Metanephros (tissue), 2 donors: ENCODE measurements at places on chromosomes 2 and 18. TPM values are rescaled to one million over a fixed set of nuclear protein-coding genes. Genes with fewer than 3 reads are reported as not detected.

The ALPG gene
- not detected for total RNA-seq

The SLC25A12 gene
- 29.6 TPM for total RNA-seq

The UGT1A10 gene
- total RNA-seq = not detected

The ZNF516 gene
- 56.8 TPM for total RNA-seq

The SOWAHC gene
- 18.5 TPM for total RNA-seq

The REG1A gene
- total RNA-seq = not detected

The PSMA8 gene
- not detected for total RNA-seq

The KCNE4 gene
- 11.2 TPM for total RNA-seq

The REG3A gene
- not detected for total RNA-seq

The BMPR2 gene
- 45.6 TPM for total RNA-seq

The ZBTB7C gene
- 9.7 TPM for total RNA-seq

The C2orf72 gene
- total RNA-seq = 3.0 TPM

The MEP1B gene
- not detected for total RNA-seq

The ADGRF3 gene
- total RNA-seq = 0.64 TPM

The TSPYL6 gene
- total RNA-seq = not detected

The ANKRD44 gene
- 44.1 TPM for total RNA-seq

The PDE1A gene
- 23.6 TPM for total RNA-seq

The L3MBTL4 gene
- total RNA-seq = 10.7 TPM

The ACMSD gene
- 18.2 TPM for total RNA-seq

The DCC gene
- 7.9 TPM for total RNA-seq

The AQP12A gene
- total RNA-seq = not detected

The CABYR gene
- total RNA-seq = 5.1 TPM

The CHRND gene
- 5.5 TPM for total RNA-seq

The IL1F10 gene
- not detected for total RNA-seq

The SPP2 gene
- not detected for total RNA-seq

The LIMS4 gene
- total RNA-seq = 4.4 TPM

The ARHGAP25 gene
- total RNA-seq = 10.8 TPM
